ENCODE measurements at places on chromosomes 5 and 9.

DNA sequence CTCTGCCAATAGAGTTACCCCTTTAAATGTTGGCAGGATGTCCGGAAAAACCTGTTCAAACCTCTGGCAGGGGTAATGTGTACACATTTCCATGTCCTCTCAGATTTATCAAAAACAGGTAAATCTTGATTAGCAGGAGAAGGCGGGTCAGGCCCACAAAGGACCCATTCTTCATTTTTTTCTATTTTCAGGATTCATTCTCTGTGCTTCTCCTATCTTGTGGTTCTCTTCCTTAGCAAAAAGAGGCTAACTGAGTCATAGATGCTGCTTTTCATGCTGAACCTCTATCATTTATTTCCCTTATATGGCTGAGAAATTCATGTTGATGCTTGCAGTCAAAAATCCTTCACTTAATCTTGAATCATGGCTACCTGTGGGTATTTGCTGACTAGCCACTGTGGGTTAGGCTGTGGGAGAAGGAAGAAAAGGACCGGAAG lies 112.7 kb upstream of the IQGAP2 start:
- no peak for DNase-seq

GRCh38 chr5:136613230-136613629 lies 247.9 kb upstream of the TRPC7 start:
- no peak for DNase-seq

DNA sequence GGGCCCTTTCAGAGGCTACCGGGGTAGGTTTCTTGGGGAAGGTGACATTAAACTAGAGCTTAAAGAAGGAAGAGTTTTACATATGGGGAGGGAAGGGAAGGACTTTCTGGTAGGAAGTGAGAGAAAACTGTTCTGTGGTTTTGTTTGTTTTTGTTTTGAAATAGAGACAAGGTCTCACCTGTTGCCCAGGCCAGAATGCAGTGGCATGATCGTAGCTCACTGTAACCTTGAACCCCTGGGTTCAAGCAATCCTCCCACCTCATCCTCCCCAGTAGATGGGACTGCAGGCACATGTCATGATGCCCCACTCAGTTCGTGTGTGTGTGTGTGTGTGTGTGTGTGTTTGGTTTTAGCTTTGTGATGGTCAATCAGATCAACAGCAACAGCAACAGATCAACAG lies 37.4 kb upstream of the CNOT6 start:
- DNase-seq, result no peak

- DNase-seq, result no peak
Observed at GRCh38 chr9:16426716-16427115, 443.8 kb downstream of the BNC2 start.

DNA sequence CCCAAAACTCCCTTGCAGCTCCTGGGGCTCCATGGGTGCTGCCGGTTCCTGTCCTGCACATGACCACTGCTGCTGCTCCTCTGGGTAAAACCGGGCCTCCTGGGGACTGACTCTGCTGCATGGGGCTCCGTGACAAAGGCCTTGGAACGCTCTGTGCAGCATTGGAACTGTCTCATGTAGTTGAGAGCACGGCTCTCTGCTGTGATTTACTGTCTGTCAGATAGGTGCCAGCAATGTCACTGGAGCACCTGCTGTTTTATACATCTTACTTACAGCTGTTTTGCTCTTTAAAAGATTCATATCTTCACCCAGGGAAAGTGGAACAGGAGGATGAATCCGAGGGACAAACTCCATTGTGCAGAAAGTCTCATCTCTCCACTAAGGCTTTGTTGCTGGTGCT lies 138.1 kb downstream of the YIPF5 start:
- DNase-seq, result no peak
